ENCODE measurements at places on chromosomes 6 and 20.

- no peak for DNase-seq
Observed at GRCh38 chr6:144898741-144899140, 613.6 kb downstream of the UTRN start.

DNA sequence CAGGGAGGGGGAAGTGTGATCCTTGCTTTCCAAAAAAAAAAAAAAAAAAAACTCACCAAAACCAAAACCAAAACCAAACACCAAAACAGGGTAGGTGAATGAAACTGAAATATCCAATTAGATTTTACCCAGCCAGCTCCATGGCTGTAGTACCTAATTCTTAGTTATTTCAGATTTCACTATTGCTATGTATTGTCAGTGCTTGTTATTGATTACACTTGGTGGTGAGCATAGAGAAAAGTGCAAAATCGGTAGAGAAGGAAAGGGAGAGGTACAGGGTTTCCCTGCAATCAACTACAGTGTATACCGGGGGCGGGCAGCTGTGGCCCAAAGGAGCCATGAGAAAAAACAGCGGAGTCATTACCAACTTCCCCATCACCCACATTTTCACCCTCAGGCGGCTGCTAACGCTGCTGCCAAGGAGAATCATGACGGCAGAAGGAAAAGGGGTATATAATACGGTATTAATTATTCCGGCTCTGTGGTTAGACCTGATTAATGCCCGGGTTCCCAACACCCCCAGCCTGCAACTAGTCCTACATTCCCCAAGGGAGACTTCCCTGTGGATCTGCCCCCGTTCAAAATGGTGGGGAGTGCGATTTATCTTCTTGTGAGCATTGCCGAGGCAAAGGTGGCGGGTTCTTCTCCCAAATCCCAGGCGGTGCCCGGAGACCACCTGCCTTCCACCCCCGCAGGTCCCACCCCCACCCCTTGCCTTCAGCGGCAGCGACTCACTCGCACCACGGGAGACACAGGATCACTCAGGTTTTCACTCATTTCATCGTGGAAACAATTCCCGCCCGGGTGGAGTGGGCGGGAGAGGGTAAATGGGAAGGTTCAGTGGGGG lies at the start of gene C6orf62:
Gene C6orf62 (minus strand): TSS at position 30 of the 847 bp plus-strand sequence. CDS start 486 bp downstream, outside the sequence.
- peak; percentile 16 for DNase-seq

GRCh38 chr6:127515794-127516661 lies 3.1 kb downstream of the MTCL3 start:
- DNase-seq, result peak; percentile 67

DNA sequence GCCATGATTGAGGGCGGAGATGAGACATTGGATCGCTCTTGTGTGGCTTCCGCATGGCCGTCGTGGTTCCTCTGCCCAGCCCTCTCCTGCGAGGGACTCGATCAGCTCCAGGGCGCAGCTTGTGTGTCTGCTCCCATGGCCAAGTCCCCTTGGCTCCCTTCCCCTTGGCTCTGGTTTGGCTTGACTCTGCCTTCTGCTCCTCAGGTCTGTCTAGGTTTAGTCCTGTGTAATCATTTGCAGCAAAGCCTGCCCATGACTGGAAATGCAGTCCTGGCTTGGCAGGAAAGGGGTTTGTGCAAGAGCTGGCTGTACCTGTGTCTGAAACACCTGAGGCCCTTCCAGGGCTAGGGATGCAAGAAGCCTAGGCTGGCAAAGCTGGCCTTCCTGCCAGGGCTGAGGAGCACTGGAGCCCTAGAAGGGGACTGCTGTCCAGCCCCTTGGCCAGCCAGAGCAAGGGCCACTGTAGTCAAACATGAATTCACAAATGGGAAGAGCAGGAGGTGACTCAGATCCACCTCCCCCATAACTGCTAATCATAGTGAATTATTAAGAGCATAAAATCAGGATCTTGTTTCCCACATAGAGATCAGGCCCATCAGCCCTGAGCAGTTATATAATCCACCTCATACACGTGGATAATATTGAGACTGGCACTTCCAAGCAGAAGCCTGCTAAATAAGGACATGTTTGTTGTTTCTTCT lies 196.8 kb downstream of the FARS2 start:
- no peak for DNase-seq

DNA sequence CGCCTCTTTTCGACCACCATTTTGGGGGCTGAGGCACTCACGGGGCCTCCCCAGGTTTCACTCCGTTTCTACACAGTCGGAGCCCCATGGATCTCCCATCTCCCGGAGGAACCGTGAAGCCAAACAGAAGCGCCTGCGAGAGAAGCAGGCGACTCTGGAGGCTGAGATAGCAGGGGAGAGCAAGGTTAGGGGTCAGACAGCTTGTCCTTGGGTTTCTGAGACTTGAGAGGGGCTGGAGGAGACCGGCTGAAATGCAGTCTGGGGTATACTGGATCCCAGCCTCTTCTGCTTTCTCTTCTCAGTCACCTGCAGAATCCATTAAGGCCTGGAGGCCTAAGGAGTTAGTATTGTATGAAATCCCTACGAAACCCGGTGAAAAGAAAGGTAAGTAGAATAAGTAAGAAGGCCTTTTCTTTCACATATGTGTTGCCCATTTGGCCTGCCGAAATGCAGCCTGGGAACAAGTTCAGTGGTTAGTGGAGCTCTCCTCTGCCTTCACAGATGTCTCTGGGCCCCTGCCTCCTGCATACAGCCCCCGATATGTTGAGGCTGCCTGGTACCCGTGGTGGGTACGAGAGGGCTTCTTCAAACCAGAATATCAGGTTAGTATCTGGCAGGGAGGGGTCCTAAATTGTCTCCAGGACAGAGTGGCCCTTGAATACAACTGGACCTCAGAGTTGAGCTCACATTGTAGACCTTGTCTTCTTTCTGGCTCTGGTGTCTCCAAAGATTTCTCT lies 984 bp downstream of the VARS2 start:
- DNase-seq, result no peak

GRCh38 chr20:57215826-57216471 lies 50.5 kb downstream of the BMP7 start:
- DNase-seq, result no peak

DNA sequence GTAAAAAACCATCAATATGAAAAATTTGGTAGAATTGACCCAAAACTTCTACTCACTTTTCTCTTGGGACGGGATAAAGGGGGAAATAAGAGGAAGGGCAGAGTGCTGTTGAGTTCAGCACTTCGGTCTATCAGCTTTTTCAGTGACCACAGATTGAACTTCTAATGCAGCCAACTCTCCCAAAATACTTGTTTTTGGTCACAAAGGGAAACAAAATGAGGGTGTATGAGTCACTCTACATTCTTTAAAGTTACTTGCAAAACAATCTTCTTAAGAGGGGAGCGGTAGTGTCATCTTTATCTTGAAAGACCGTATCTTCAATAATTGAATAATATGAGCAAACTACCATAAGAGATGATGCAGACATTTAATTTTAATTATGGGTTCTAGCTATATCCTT lies 661.3 kb downstream of the CD109 start:
- no peak for DNase-seq

GRCh38 chr6:121619987-121620740 lies 184.7 kb downstream of the GJA1 start:
- DNase-seq, result no peak

GRCh38 chr6:27847706-27848105 lies 64.5 kb downstream of the OR2B2 start:
- DNase-seq, result no peak

GRCh38 chr6:119521251-119521650 lies 171.7 kb upstream of the MAN1A1 start:
- no peak for DNase-seq

DNA sequence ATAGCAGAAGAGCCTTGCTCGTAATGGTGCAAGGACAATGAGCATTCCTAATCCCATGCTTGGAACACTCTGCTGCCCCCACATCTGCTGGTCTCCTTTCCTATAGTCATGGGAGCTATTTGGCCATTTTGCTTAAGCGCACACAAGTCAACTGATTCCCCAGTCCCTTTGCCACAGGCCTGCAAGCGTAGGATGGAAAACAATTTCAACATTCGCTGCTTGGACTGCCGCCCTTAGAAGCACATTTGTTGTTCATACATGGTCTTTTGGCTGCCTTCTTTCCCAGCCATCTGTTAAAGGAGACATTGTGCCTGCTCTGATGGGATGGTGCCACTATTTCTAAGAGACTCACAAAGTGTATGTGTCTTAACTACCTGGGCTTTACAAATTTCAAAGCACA lies 96.9 kb downstream of the RFX6 start:
- no peak for DNase-seq

- DNase-seq, result no peak
Observed at GRCh38 chr20:14114065-14114704, 118.9 kb downstream of the MACROD2 start.

- DNase-seq, result no peak
Observed at GRCh38 chr6:84227044-84227433, 404 bp downstream of the CEP162 start.

- no peak for DNase-seq
Observed at GRCh38 chr6:788058-788457, 95.1 kb upstream of the EXOC2 start.

GRCh38 chr6:13811627-13812358 lies 2.6 kb downstream of the MCUR1 start:
- no peak for DNase-seq

DNA sequence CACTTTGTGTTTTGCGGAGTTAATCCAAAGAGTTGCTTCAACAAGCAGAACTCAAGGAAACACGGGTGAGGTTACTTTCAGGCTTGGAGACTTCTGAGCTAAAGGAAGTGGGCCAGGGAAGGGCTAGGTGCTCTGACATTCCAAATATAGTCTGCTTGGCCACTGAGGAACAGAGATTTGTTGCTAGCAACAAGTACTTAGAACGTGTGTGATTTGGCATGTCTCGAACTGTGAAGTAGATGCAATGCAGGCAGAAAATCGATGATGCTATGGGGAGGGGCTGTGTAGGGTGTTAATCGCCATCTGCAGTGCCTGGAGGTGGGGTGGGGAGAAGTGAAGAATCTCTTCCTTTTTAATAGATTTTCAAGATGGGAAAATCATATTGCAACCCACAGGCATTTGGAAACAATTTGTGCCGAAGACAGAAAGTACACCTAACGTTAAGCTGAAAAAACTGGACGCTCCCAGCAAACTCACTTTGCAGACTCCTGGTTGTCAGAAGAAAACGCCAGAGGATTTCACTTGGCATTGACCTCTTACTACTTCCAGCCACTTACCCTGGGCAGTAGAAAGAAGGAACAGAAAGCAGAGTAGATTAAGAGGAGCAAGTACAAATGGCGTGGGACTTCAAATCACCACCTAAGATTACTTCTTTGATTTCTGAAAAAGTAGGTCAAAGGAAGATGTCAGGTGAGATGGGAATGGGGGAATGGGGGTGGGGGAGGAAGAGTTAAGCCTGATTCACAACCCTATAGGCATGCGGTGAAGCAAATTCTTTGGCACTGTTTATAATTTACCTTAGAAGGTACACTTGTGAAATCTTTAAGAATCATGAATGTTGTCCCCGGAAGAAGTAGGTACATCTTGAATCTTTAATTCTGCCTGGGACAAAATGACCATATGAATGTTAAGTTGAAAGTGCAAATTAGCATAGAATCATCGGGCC lies 314.1 kb downstream of the CD83 start:
- DNase-seq, result no peak

DNA sequence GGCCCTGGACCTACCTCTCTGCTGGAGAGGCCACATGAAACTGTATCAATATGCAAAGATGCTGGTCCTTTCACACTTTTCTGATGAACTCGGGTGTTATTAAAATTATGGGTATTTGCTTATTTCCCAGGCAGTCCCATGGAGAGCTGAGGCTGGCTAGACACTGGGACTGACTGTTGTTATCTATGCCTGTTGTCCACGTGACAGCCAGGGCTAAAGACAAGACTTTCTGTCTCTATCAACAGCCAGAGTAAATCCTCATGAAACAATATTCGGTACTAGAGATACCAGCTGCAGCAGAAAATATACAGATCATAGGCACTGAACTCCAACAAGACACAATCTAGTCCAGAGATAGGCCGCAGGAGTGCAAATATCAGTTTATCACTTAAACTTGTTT lies 236.4 kb downstream of the FOXA2 start:
- no peak for DNase-seq

DNA sequence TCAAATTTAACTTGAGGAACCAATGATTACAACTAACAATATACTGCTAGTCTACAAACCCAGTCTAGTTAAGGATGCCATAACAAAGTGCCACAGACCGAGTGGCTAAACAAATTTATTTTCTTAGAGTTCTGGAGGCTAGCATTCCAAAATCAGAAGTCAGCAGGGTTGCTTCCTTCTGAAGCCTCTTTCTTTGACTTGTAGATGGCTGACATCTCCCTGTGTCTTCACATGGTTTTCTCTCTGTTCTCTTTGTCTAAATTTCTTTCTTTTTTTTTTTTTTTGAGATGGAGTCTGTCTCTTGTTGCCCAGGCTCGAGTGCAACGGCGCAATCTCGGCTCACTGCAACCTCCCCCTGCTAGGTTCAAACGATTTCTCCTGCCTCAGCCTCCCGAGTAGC lies 56.1 kb downstream of the NCOA3 start:
- no peak for DNase-seq

- no peak for DNase-seq
Observed at GRCh38 chr6:33652002-33652401, 30.9 kb downstream of the ITPR3 start.

- DNase-seq, result no peak
Observed at GRCh38 chr6:134359302-134359701, 41.4 kb upstream of the SGK1 start.

GRCh38 chr6:107787589-107787960 lies 36.5 kb downstream of the SCML4 start:
- no peak for DNase-seq

DNA sequence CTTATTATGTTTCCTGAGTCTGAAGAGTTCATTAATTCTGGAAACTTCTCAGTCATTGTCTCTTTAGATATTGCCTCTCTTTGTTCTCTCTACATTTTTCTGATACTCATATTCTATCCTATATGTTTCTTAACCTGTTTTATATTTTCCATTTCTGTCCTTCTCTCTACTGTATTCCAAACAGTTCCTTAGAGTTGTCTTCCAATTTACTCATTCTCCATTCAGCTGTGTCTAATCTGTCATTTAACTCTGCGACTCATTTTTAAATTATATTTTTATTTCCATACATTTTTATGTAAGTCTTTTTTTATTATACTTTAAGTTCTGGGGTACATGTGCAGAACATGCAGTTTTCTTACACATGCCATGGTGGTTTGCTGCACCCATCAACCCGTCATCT lies 251.8 kb downstream of the NRN1 start:
- DNase-seq, result no peak

DNA sequence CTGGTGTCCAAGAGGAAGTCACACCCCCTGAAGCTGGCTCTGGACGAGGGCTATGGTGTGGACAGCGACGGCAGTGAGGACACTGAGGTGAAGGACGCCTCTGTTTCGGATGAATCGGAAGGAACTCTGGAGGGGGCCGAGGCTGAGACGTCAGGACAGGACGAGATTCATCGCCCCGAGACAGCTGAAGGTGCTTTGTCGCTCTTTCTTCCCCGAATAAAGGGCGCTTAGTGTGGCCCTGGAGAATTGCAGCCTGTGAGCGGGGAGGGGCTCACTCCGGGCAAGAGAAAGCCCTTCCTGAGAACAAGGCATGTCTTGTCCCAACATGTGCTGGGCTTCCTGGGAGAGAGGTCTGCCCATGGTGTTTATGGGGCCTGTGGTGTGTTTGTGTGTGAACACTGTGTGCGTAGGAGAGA lies 41.4 kb downstream of the MYT1 start:
- DNase-seq, result no peak

- DNase-seq, result peak; percentile 40
Observed at GRCh38 chr20:31923388-31924331, 28.2 kb downstream of the PDRG1 start.
